ENCODE measurements at places on chromosomes 3 and 15. TPM values are rescaled to one million over a fixed set of nuclear protein-coding genes. Genes with fewer than 3 reads are reported as not detected.
A peak's percentile ranks its signal among the peaks of the same experiment; 100 is the strongest.

EOMES gene
- 0.32 TPM for total RNA-seq

NTRK3 gene
- 2.8 TPM for total RNA-seq

SLC28A1 gene
- total RNA-seq, result not detected

TIMP4 gene
- 2.4 TPM for total RNA-seq

TAGLN3 gene
- 1.5 TPM for total RNA-seq

TTC14 gene
- total RNA-seq, result 86.4 TPM

STRIT1 gene
- not detected for total RNA-seq

C3orf20 gene
- not detected for total RNA-seq

LSAMP gene
- 3.4 TPM for total RNA-seq

MITF gene
- total RNA-seq, result 20.1 TPM

DNA sequence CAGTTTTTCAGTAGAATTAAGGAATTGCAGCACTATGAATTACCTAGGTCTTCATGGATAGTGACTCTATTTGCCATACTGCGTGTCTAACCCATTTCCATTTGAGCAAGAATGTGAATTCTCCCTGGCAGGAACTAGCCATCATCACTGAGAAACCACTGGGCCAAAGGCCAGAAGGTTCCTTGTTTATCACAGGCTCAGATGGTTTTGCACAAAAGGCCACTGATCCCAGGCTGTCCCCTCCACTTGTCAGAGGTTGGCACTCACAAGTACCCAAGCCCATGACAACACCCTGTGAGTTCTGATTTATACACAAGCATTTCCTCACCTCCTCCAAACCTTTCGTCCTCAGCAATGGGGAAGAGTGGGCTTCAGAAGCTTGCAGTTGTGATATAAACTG, 131.8 kb downstream of the FOXB1 start:
- no peaks in the 10 kb centered on the region for H3K36me3 ChIP-seq
- no peaks in the 10 kb centered on the region for H3K4me1 ChIP-seq
- no peak overlapping the region for H3K4me3 ChIP-seq
- H3K27me3 ChIP-seq, result peaks cover 22% of the 10 kb centered on the region

- no peak overlapping the region for H3K27ac ChIP-seq
- DNase-seq, result no peak
- H3K4me3 ChIP-seq, result no peak overlapping the region
- H3K27me3 ChIP-seq, result no peaks in the 10 kb centered on the region
- no peaks in the 10 kb centered on the region for H3K4me1 ChIP-seq
- no peaks in the 10 kb centered on the region for H3K36me3 ChIP-seq
Measured at GRCh38 chr3:127647845-127648204, 18.8 kb downstream of the PODXL2 start.

DNA sequence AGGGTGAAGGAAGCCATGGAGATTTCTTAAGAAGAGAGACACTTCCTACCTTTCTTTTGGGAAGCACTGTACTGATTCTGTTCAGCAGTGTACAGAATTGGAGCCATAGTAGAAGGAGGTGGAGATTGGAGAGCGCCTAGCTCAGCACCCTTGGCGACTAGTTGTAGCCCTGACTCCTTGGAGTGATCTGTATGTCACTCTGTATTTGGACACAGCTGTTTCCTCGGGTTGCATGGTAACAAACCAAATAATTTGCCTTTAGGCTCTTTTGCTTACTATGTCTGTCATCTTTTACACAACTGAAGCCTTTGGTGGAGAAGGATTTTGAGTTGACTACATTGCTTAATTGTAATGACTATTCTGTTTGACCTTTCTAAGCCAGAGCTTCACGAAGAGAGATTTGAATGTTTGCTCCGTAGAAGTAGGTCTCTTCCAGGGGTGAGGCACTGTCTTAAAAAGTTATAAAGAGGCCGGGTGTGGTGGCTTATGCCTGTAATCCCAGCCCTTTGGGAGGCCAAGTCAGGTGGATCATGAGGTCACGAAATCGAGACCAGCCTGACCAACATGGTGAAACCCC, 77.1 kb downstream of the AKAP13 start:
- no peaks in the 10 kb centered on the region for H3K4me1 ChIP-seq
- peak; percentile 37 for DNase-seq
- no peaks in the 10 kb centered on the region for H3K36me3 ChIP-seq
- no peaks in the 10 kb centered on the region for H3K27me3 ChIP-seq
- no peak overlapping the region for H3K4me3 ChIP-seq

DNA sequence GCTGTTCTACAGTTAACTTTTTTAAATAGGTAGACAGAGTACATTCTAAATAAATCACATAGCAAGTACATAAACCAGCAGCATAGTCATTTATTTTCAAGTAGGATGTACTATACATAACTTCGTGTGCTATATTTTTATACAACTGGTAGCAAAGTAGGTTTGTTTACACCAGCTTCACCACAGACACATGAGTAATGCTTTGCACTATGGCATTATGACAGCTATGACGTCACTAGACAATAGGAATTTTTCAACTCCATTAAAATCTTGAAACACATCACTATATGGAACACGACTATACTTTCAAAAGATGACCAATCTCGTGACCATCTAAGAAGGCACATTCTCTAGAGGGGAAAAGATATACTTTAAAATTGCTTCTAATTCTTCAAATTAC, 3.5 kb downstream of the TEX55 start:
- DNase-seq, result no peak
- no peaks in the 10 kb centered on the region for H3K27me3 ChIP-seq
- no peak overlapping the region for H3K4me3 ChIP-seq
- H3K4me1 ChIP-seq, result no peaks in the 10 kb centered on the region

- DNase-seq, result peak; percentile 21
- no peak overlapping the region for H3K4me3 ChIP-seq
- no peaks in the 10 kb centered on the region for H3K4me1 ChIP-seq
- H3K36me3 ChIP-seq, result no peaks in the 10 kb centered on the region
Measured at GRCh38 chr3:179929091-179929529, 107.6 kb downstream of the PEX5L start.

- H3K36me3 ChIP-seq, result no peaks in the 10 kb centered on the region
- H3K27me3 ChIP-seq, result no peaks in the 10 kb centered on the region
- no peak overlapping the region for H3K27ac ChIP-seq
- DNase-seq, result no peak
- no peak overlapping the region for H3K4me3 ChIP-seq
- no peaks in the 10 kb centered on the region for H3K4me1 ChIP-seq
Measured at GRCh38 chr3:67635806-67636205, 18.6 kb downstream of the SUCLG2 start.

DNA sequence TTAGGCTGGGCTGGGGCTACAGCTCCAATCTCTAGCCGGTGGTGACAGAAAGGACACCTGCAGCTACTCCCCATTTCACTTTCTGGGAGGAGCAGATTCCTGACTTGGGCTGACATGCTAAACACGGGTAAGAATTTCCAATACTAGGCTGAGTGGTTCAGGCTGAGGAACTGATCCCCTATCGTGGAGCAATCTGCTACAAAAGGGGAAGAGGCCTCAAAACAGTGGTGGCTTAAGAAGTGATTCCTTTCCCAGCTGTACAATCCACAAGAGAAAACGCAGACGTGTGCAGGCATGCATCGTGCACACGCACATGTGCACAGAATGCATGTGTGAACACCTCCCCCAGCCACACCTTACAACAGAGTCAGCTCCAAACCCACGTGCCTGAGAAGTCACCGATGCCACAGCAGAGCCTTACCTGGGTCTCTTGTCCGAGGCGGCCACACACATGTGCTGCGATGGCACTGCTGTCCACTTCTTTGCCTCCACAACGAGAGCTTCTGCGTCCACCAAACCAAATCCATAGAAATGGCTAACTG, 86.7 kb upstream of the SNRPA1 start:
- no peaks in the 10 kb centered on the region for H3K36me3 ChIP-seq
- no peak overlapping the region for H3K27ac ChIP-seq
- no peak for DNase-seq
- H3K4me3 ChIP-seq, result no peak overlapping the region
- no peaks in the 10 kb centered on the region for H3K27me3 ChIP-seq

DNA sequence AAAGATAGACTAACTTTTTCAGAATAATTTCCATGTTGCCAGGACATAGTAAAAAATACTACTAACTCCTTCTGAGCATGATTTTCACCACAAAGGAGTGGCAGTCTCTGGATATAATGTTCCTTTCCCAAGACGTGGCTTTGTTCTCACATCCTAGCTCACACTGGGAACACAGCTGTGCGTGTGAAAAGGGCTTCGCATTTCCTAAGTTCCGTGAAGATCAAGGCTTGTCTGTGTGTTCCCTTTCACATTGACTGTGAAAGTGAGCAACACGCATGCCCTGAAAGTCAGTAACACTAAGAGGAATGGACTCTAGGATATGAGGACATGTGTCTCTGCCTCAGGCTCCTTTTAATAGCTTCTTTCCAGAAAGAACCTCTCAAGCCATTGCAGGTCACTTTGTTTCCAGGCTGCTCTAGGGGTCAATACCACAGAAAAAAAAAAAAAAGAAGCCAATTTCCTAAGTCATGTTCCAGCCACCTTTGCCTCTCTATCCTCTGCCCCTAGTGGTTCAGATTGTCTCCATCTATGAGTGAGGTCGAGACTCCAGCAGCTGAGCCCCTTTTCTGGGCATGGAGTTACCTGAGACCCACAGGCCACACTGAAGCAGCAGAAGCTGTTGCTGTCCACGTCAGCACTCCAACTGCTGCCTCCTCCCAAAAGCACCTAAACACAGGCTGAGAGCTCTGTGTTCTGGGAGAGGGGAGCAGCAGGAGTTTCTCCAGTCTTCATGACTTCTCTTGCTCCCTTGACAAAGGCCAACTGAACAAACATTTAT, 355.9 kb downstream of the RSL24D1 start:
- no peak overlapping the region for H3K4me3 ChIP-seq
- no peaks in the 10 kb centered on the region for H3K4me1 ChIP-seq
- no peak for DNase-seq
- no peaks in the 10 kb centered on the region for H3K27me3 ChIP-seq
- no peaks in the 10 kb centered on the region for H3K36me3 ChIP-seq

DNA sequence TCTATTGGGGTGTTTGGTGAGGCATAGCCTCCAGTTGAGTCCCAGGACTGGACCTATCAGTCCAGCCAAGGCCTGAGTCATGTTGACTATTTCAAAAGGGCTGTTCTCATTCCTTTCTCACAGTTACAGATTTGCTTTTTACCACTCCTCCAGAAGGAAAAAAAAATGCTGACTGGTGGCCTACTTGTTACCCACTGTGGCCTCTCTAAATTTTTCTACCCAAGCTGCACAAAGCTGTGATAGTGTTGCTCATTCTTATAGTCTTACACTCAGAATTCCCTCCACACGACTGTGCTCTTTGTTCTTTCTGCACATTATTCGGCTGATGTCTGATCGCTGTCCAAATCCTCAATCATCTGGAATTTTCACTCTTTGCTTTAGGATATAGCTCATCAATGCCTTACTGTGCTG, 1142.2 kb downstream of the IGSF11 start:
- H3K27me3 ChIP-seq, result no peaks in the 10 kb centered on the region
- H3K4me1 ChIP-seq, result peaks cover 3% of the 10 kb centered on the region
- no peak for DNase-seq
- no peaks in the 10 kb centered on the region for H3K36me3 ChIP-seq
- H3K4me3 ChIP-seq, result no peak overlapping the region

GRCh38 chr3:192687488-192688152, 39.7 kb downstream of the FGF12 start:
- H3K27me3 ChIP-seq, result no peaks in the 10 kb centered on the region
- no peak overlapping the region for H3K4me3 ChIP-seq
- H3K4me1 ChIP-seq, result no peaks in the 10 kb centered on the region
- H3K27ac ChIP-seq, result no peak overlapping the region
- no peaks in the 10 kb centered on the region for H3K36me3 ChIP-seq

DNA sequence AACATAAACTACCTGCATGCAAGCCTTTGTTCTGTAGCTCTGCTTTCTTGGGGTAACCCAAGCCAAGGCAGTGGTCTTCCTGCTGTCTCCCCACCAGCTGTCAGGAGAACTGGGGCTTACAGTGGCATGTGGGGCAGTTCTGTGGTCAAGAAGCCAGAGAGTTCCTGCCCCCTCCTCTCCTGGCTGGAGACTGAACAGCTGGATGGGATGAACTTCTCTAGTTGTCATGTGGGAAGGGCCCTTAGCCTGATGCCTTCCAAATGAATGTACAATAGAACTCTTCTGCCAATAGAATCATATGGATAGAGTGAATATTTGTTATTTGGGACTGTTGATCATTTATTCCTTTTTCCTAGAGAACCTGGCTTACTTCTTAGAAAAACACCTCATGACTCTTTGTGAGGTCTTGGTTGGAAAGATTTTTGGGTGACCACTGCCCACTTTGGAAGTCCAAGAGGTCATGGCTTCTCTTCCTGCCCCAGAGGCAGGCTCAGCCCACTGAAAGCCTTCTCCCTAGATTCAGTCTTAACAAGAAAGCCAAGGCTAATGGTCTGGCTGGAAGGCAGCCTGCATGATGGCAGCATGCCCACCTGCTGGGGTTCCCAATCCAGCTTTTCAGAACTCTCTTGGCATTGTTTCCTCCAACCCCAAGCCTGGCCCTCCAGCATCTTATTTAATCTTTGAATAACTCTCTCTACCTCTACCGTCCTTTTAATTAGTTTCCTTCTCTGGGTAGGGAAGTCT, 462.9 kb upstream of the PROK2 start:
- H3K27me3 ChIP-seq, result no peaks in the 10 kb centered on the region
- H3K36me3 ChIP-seq, result no peaks in the 10 kb centered on the region
- H3K4me1 ChIP-seq, result peaks cover 22% of the 10 kb centered on the region
- no peak overlapping the region for H3K27ac ChIP-seq
- no peak for DNase-seq

GRCh38 chr3:122004991-122005565, 17.0 kb downstream of the ILDR1 start:
- no peak overlapping the region for H3K27ac ChIP-seq
- H3K36me3 ChIP-seq, result no peaks in the 10 kb centered on the region
- peaks cover 5% of the 10 kb centered on the region for H3K4me1 ChIP-seq
- peak; percentile 26 for DNase-seq
- H3K27me3 ChIP-seq, result no peaks in the 10 kb centered on the region

GRCh38 chr3:128495435-128495970, 2.5 kb upstream of the GATA2 start:
- no peak overlapping the region for H3K4me3 ChIP-seq
- no peak for DNase-seq
- peaks cover 18% of the 10 kb centered on the region for H3K4me1 ChIP-seq
- no peak overlapping the region for H3K27ac ChIP-seq
- peaks cover 100% of the 10 kb centered on the region for H3K27me3 ChIP-seq

- peak overlapping the region; percentile 81 for H3K4me3 ChIP-seq
- no peaks in the 10 kb centered on the region for H3K36me3 ChIP-seq
- peak overlapping the region; percentile 88 for H3K27ac ChIP-seq
- H3K4me1 ChIP-seq, result no peaks in the 10 kb centered on the region
Measured at GRCh38 chr15:94229591-94230369, 1.6 kb upstream of the MCTP2 start.

All from transverse colon (tissue), 4 donors.